Activated T-helper 9 cell treated with anti-CD3 and anti-CD28 coated beads, Interleukin-2, amount 50 U/mL, for 16 hours (primary cell): ENCODE measurements at places on chromosomes 3 and 15.

GRCh38 chr3:126937533-126937932, 45.4 kb upstream of the PLXNA1 start:
- DNase-seq = no peak

GRCh38 chr15:94677202-94677790, 445.9 kb downstream of the MCTP2 start:
- no peak for DNase-seq

DNA sequence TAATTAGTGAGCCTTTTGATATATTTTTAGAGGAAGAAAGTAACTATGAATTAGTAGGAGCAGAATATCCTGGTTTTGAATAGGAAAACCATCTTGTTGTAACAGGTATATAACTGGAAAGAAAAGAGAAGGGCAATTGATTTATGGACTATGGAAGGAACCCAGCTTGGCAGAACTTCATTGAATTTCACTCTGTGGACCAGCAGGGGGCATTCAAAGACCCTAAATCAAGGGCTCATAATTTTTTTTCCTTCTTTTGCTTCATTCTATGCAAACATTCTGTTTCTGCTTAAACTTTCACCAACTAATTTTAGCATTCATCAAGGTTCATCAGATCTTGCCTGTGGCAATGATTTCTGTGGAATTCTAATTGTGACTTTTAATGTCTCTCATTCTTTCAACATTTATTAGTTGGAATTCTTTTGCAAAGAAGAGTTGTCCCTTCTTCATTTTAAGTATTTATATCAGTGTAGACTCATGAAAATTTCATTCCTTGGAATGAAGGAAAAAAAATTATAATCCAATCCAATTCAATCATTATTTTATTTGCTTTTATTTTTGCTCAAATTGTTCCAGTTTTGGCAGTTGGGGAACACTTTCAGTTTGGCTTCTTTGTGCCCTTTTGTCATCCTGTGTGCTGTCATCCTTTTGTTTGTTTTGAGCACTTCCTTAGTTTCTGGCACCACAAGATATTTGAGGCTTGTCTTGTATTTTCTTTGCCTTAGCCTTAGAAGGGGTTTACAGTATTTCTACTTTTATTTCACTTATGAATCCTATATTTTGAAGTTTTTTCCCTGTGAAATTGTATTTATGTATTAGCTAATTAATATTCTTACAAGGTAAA, 30.4 kb downstream of the NXPE3 start:
- DNase-seq = no peak

DNA sequence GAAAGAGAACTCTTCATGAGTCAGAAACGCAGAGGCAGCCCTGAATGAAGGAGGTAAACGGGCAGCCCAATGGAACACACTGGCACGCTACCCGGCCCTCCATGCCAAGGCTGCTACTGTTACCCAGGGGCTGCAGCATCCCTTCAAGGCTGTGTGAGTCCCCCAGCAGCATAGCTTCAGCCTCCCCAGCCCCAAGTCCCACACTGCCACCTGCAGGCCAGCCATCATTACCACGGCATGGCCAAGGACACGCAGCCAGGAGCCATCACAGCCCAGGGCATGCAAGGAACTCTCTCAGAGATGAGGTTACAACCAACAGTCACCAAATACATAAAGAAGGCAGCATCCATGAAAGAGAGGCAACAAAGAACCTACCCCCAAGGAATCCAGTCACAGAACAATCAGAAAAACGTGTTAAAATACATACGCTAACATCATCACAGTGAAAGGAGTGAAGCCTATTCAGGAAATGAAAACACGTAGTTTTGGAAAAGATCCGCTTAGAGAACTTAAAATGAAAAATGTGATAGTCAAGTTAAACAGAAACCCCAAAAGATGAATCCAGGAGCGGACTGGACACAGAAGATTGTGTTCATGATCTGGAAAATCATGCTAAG, 22.4 kb downstream of the PLA2G4F start:
- peak; percentile 24 for DNase-seq

DNA sequence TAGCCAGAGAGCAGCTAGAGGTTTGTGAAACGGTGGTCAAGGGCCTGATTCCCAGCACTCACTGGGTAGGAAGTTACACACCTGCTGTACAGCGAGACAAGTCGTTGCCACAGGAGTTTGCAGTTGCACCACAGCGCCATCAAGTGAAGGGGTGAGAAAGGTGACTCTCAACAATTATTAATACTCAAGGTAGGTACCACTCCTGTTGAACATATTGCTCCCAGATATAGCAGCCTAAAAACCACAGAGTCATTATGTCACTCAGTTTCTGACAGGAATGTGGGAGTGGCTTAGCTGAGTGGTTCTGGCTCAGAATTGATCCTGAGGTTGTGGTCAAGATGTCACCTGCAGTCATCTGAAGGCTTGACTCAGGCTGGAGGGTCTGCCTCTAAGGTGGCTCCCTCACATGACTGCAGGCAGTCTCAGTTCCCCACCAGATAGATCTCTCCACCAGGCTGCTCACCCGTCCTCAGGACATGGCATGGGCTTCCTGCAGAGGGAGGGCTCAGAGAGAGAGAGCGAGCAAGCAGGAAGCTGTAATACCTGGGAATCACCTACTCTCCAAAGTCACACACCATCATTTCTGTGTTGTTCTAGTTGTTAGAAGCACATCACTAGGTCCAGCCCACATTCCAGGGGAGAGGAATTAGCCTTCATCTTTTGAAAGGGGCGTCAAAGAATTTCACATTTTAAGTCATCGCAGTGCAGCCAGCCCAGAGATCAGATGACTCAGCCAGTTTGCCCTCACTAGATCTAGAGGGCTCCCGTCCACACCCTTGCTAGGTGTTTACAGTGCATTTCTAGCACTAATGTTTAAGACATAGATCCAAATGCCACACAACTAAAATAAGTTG, 17.0 kb upstream of the ANO10 start:
- DNase-seq = no peak

DNA sequence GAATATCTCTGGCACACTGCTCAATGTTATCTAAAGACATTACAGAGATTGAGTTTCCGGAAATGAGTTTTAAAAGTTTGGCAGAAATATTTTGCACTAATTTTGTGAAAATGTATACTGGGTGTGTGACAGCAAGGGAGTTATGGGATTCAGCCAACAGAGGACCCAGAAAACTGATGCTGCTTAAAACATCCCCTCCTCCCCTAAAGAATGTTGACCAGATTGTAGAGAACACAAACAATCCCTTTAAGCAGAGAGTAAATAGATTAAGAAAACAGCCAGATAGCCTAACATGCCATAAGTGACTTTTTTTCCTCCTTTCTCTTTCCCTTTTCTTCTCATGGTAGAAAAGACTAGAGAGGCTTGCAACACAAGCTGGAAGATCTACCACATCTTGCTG, 928.0 kb upstream of the ALCAM start:
- DNase-seq = no peak

DNA sequence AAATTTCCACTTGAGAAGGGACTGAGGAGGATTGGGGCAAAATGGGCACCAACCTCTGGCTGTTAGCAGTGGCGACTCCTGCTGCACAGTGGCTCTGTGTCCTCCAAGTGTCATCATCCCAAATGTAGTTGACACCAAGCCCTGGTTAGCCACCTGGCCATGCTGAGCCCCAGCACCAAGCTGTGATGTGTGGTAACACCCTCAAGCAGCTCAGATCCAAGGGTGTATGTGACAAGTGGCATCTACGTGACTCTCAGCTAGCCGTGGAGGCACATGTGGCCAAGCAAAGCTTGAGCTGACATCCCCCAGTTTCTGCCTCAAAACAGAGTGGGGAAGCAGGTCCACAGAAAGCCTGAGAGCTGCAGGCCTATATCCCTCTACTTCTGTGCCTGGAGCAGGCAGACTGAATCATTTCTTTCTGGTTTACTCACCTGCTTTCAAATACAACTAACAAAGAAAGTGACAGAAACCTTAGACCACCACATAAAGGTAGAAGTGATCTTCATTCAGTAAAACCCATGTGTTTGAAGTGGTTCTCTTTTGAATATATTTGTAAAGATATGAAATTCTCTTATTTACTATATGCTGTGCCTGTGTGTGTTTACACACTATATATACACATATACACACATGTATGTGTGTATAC, 40.0 kb downstream of the FOXP1 start:
- no peak for DNase-seq

GRCh38 chr3:154364849-154365248, 40.6 kb upstream of the DHX36 start:
- no peak for DNase-seq

DNA sequence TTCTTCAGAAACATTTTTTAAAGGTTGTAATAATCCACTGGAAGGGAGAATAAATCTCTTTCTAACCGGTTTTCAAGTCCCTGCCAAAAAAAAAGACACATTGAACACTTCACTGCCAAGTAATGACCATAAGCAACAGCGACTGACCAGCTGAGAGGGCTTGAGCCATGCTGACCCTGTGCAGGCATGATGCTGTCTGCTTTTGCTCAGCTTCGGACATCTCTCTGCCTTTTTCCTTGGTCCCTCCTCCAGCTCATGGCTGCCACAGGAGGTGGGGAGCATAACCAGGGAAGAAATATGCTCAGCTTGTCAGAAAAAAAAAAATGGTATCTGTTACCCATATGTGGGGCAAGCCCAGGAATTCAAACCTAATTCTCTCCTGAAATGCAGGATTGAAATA, 1.5 kb downstream of the IGSF10 start:
- no peak for DNase-seq

DNA sequence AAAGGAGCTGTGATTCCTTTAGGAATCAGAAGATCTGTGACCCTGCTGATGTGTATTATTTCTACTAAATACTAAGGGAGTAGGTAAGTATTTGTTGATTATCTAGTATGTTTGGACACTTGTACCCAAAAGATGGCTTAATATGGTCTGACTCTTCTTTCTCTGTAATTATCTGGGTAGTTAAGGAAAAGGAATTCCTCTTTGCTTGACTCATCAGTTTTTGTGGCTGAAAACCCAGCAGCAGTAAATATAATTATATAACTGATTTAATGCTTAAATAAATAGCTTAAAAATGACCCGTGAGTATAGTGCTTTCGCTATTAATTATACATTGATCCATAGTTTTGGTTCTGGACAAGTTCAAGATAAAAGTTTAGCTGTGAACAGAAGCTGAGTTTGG, 155.8 kb downstream of the LRTM1 start:
- no peak for DNase-seq

- DNase-seq = no peak
Measured at GRCh38 chr15:51579012-51579411, 43.6 kb downstream of the DMXL2 start.

DNA sequence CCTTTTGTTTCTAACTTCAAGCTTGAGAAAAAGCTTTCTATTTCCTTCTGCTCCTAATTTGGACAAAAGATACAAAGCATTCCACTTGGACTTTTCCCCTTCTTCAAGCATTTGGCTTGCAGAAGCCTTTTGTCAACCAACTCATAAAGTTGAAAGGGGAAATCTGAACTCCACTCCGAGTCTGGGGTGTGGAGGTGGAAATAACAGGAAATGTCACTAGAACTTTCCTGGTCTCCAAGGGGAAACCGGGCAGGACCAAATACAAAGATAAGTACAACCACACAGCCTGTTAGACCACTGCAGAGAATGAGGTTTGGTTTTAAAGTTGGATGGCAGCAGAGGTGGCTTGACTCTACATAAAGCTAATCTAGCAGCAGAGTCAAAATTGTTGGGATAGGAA, 4.2 kb upstream of the C3orf80 start:
- no peak for DNase-seq

DNA sequence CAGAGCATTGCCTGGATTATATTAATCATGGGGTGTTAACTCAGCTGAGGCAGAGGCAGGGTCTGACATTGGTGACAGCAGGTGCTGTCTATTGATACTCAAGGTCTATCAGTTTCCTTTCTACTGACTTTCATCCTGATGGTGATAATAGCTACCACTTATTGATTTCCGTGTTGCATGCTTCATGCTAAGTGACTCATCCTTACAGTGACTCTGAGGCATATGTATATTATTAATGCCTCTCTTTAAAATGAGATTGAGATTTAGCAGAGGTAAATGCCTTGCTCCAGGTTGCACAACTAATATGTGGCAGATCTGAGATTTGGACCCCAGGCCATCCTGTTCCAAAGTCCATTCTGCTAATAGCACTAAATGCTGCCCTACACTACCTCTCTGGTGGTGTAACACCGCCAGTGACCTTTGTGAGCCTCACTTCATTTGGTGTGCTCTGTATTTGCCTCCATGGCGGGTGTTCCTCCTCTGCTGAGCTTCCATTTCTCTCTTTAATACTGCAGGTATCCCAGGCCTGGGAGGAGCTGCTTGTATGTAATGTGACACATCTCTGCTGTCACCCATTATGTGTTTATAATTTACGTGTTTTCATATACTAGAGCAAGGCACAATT, 50.4 kb downstream of the GPR171 start:
- DNase-seq = no peak

DNA sequence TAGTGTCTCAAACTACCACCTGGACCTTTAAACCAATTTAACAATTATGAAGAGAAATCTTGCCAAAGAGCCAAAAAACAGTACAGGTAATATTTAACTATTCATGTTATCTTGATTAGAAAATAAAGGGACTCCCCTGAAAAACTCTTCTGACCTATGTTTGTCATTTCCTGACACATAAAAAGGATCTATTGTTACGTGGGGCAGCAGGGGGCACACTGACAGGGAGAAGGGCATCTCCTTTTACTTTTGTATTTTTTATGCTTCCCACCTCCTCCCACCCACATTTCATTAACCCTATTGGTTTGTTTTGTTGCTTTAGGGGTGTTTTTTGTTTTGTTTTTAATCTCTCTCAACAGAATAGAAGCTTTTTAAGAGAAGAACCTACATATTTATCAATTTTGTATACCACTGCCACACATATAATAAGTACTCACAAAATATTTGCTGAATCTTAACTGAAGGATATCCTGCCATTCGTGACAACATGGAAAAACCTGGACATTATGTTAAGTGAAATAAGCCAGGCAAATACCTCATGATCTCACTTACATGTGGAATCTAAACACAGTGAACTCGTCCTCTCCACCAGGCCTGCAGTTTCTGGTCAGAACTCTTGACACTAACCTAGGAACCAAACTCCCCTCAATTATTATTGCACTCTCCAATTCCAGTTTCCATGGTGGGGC, 17.7 kb downstream of the STAG1 start:
- DNase-seq = no peak

GRCh38 chr15:76575679-76576078, 239.1 kb downstream of the ISL2 start:
- DNase-seq = no peak

DNA sequence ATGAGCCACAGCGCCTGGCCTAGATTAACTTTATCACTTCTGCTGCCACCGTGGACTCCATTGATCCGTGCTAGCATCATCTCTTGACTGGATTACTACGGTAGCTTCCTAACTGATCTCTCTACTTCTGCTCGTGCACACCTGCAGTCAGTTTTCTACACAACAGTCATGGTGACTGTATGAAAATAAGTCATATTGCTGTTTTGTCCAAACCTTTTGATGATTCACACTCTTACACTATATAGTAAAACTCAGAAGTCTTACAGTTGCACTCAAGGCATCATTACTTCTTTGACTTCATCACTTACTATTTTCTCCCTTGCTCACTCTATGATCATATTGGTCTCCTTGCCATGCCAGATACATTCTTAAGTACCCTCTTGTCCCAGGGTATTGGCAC, 10.1 kb downstream of the PDCD6IP start:
- DNase-seq = no peak
